Left lung (tissue), 14 donors: ENCODE measurements at places on chromosomes 12 and 14.

- peak; percentile 10 for DNase-seq
Measured at GRCh38 chr12:104064842-104065427, 604 bp downstream of the HCFC2 start.

DNA sequence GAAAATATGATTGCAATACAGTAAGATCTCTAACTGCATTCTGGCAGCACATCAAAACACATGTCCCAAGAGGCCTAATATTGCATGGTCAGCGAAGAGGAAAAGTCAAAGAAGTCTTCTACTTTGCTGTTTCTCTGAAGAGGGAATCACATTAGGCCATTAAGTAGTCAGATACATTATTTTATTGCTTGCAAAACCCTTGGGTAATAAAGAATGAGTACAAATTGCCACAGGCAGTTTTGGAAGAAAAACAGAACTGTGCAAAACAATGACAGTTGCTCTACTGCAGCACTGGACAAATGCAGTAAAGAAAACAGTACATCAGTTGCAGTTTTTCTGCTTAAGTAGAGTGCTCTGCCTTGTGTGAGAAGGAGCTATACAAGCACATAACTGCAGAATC lies 211.9 kb downstream of the MED13L start:
- DNase-seq: peak; percentile 62

DNA sequence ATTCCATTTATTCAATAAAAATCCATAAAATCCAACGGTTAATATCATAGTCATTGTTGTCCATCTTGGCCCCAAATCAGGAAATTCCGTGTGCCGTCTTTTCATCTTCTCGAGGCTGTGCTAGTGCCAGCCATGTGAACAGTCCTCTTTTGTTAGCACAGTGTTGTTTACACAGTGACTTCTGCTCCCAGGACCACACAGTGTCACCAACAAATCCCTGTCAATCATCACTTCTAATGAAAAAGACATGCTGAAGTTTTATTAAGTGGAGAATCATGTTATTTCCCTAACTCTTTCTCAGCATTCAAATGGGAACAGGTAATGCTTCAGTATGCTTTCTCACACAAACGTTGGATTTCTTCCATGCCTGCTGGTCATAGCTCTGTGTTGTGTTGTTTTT lies 1.9 kb upstream of the SLCO1A2 start:
- no peak for DNase-seq

- peak; percentile 84 for DNase-seq
Measured at GRCh38 chr12:121536899-121537813, 43.7 kb downstream of the KDM2B start.

DNA sequence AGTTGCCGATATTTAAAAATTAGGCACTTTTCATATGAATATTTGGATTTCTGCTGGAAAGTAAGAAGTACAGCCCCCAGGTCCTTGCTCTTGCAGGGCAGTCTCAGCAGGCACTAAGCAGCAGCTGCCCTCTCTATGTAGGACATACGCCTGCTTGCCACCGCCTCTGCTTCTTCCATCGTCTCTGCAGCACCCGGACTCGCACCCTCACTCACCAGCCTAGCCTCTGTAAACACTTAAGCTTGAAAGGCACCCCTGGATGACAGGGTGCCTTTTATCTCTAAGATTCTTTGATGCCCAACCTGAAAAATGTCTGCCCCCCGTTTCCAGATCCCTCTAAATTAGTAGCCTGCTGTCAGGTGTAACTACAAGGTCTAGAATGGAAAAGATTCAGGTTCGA lies 19.0 kb downstream of the OTUB2 start:
- no peak for DNase-seq

DNA sequence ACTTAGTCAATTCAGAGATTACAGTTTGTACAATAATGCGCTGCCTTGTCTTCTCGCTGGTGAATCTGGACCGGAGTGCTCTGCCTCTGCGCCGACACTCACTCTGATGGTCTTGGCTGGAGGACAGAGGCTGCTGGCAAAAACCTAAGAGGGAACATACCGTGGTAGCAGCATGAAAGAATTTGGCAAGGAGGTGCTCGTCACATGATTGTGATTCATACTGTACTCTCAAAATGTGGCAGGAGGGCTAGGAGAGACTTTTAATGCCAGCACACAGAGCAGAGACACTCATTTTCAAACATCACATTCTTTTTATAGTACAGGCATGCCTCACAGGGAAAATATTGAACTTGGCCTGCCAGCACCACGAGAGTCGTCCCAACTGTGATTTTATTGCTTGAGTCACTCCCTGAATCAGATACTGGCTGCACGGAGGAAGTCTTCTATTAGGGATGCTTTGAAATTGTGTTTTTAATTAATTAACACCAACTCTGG lies 67.8 kb downstream of the HMGA2 start:
- DNase-seq: peak; percentile 69

DNA sequence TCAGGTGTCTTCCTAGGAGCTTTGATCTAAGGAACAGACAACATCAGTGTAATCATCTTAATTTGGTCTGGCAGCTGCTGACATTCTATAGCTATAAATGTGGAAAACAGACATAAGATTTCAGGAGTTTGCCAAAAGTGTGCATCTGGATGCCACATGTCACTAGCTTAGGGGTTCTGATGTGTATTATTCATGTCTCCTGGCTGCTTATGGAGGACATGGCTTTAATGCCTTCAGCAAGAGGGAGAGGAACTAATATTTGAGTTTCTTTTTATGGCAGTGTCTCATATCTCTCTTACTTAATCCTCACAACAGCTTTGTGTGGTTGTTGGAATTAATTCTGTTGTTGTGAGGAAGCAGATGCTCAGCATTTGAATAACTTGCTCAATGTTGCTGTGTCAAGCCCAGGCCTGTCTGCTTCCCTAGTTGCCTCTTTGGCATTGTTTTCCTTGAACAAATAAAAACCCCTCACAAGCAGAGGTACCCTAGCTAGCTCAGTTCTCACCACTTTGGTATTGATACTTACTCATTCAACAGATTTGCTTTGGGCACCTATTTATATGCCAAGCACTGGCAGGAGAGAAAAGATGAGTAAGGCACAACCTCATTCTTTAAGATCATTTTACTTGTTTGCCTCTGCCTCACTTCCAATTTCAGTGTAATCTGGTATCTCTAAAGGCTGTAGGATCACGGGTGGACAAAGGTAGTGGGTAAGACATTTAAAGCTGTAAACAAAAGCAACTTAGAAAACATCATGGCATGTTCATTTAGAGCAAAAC lies 39.8 kb upstream of the EID3 start:
- DNase-seq: no peak

DNA sequence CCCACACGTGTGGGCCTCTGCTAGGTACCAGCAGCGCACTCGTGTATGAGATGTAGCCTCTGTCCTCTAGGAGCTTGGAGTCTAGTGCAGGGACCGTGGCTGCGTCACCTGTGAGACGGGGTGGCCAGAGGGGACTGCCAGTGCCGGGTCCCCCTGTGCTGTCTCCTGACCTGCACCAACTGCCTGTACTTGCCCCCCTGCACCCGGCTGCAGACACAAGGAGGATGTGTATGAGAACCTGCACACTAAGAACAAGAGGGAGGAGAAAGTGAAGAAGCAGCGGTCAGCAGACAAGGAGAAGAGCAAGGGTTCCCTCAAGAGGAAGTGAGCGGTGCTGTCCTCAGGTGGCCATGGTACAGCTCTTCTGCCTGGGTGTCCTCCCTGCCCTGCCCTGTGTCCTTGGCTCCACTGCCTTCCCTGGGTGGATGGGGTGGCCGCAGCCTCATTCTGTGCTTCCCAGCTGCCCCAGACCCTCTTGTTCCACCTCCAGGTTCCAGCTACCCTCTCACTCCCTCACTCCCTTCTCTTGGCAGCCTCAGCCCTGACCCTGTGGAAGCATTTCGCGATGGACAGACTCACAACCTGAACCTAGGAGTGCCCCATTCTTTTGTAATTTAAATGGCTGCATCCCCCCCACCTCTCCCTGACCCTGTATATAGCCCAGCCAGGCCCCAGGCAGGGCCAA lies 9.6 kb downstream of the PTPN6 start:
- DNase-seq: no peak

- DNase-seq: no peak
Measured at GRCh38 chr12:65113621-65114035, 7.5 kb downstream of the WIF1 start.

DNA sequence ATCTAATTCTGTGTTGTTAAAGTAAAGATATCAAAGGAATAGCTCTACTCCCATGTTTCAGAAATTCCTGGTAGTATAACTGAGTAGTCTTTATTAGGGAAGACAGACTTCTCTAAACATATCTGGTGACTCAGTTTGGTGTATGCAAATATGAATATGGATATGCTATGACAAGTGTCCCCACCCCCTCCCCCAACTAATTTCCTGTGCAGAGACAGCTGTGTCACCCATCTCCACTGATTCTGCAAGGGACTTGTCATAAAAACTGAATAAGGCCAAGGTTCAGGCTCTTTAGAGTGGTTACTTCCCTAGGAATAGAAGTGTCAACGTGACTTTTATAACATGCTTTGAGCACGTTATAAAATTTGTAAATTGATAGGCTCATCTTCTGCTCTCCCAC lies 429.1 kb downstream of the DAD1 start:
- no peak for DNase-seq

DNA sequence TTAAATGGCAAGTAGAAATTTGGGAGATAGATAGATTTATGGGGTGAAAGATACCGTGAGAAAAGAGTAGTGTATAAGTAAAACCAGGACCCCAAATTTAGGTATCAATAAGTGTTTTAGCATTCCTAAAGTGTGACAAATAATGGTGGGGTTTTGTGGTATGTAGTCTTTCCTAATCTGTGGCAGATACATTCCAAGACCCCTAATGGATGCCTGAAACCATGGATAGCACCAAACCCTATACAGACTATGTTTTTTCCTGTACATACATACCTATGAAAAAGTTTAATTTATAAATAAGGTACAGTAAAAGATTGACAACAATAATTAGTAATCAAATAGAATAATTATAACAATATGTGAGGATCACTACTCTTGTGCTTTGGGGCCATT lies 14.4 kb upstream of the TCP11L2 start:
- DNase-seq: no peak

DNA sequence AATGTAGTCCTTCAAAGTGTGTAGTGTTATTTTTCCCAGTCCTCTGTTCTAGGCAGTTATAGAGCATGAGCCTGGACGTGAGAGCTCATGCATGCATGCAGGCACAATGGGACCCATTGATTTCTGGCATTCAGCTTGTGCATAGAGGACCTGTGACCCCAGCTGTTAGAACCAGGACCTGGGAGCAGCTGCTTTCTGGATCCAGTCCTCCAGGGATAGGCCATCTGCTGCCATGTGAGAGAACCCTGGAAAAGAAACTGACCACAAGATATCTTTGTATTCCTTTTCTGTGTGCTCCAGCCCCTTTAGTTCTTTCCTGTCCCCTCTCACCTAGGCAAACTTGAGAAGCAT lies 76.9 kb downstream of the SUSD6 start:
- no peak for DNase-seq

- no peak for DNase-seq
Measured at GRCh38 chr12:19068137-19068536, 61.4 kb upstream of the PLEKHA5 start.

GRCh38 chr12:6201213-6201608 lies 1.0 kb downstream of the CD9 start:
- DNase-seq: no peak

DNA sequence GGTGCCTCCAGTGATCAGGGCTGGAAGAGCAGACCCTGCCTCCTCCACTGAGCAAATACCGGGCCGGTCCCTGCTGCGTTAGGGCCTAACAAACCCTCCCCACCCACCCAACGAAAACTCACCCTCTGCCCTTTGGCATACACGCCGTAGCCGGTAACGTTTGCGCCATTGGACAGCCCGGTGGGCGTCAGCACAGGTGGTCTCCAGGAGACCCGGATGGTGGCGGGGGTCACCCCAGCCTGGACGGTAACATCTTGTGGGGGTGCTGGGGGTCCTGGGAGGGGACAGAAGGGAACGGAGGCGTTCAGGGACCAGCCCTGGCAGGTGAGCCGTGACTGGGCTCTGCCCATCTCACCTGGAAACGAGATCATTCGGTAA lies 100.5 kb downstream of the PIWIL1 start:
- DNase-seq: no peak

DNA sequence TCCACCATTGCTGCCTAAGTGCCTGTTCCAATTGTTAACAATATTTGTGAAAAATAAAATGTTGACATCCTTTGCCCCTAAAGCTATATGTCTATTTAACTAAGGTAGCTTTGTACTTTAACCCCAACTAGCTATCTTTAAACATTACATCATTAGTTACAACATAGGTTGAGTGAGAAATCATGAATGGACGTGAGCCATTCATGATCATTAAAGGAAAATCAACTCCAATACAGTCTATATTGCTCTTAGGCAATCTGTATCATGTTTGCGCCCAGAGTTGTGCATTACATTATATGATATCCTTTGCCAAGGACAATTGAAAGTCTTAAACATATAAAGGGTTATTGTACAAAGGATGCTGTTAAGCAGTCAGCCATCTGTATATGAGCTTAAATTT lies 269.6 kb downstream of the ALX1 start:
- no peak for DNase-seq

- DNase-seq: no peak
Measured at GRCh38 chr12:132341318-132342050, 12.1 kb upstream of the GALNT9 start.

DNA sequence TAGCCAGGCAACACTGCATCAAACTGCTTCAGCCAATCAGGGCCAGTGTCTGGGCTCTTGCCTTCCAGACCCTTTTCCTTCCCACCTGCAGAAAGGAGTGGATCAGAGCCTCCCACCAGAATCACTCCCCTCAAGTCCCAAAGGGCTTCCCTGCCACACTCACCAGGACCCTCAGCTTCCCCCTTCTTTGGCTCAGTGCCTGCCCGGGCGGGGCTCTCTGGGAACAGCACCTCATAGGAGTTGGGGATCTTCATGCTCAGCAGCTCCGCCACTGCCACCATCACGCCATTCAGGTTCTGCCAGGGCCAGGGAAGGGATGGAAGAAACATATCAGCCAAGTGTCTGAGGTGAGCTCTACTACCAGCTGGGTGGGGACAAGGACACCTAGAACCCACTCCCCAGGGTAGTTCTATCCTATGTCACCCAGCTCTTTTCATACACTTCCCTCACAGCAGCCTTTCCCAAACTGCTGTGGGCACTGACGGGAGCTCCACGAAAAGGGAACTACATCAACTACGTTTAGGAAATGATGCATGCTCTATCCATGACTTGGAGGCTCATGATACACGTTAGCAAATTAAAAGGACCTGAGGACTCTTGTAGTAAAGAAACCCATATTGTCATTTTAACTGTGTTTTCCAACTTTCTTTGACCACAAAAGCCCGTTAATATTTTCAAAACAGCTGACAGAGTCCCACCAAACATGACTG lies 9.4 kb upstream of the PRKAG1 start:
- no peak for DNase-seq

- DNase-seq: no peak
Measured at GRCh38 chr14:35247777-35248475, 44.3 kb upstream of the PSMA6 start.
